Mucosa of descending colon (tissue), 3 donors: ENCODE measurements at places on chromosomes 5 and 9. TPM values are rescaled to one million over a fixed set of nuclear protein-coding genes. Genes with fewer than 3 reads are reported as not detected.

DNA sequence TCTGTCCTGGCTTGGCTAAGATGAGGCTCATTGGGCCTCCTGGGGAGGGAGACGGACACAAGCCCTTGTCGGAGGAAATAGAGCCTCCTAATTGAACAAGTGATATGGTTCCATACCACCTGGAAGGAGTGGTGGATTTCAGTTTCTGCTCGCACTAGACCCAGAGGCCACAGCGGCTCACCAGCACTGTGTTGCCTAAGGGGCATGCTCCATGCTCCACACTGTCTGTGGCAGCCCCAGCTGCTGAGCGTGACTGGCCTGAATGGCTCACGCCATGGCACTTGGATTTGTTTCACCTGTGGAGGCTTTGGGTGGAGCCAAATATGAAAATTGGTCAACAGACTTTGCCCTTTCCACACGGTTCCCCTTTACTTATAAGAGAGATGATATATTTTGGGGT lies 181.1 kb downstream of the HSPA4 start:
- DNase-seq = no peak

- DNase-seq = no peak
These were observed 794.2 kb upstream of the CDH10 start for GRCh38 chr5:25439025-25439424.

DNA sequence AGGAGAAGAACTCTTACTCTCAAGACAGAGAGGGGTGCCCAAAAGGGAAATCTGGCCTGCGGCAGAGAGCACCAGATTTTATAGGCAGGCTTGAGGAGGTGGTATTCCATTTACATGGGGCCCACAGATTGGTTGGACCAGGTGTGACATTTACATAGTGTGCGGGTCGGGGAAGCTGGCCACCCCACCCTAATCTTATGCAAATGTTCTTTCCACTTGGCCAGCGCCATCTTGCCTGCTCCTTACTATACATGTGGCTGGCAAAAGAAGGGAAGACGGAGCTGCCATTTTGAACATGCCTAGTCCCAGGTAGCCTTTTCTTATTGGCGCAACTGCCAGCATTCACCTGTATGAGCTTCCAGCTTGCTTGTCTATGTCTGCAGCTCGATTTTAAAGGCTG lies 34.8 kb downstream of the PLEKHG4B start:
- DNase-seq = no peak

Gene PDGFRB
- 13.9 TPM for total RNA-seq

DNA sequence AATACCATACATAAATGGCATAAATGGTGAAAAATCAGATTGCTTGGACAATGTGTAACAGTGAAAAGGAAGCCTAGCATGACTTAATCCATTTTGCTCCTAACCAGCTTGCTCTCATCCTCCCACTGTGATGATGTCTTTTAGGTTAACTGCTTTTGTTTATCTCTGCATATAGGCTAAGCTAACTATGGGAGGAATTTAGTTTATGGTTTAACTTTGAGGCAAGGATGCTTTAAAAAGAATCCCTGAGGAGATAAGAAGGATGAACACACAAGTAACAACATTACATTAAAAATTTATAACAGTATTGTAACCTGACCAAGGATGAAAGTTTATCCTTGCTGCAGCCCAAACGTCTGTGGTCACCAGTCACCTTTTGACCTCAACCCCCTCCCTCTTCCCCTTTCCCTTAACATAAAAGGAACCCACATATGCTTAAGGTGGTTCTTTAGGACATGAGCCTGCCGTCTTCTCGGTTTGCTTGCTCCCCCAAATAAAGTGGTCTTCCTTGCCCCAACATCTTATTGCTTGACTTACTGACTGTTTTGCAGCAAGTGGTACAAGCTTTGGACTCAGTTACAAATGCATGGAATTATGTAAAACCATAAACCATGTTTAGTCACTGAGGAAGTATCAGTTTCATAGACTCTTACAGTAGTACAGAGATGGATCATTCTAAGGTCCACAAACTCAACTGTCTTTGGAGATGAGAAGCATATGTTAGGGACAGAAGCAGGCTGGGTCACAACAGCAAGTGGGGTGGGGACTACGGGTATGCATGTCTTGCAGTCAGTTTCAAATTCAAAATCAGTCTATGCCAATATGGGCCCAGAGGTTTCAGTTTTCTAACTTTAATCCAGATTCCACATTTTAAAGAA lies 31.3 kb downstream of the AGXT2 start:
- no peak for DNase-seq

Gene CCIN
- total RNA-seq = 0.25 TPM

DNA sequence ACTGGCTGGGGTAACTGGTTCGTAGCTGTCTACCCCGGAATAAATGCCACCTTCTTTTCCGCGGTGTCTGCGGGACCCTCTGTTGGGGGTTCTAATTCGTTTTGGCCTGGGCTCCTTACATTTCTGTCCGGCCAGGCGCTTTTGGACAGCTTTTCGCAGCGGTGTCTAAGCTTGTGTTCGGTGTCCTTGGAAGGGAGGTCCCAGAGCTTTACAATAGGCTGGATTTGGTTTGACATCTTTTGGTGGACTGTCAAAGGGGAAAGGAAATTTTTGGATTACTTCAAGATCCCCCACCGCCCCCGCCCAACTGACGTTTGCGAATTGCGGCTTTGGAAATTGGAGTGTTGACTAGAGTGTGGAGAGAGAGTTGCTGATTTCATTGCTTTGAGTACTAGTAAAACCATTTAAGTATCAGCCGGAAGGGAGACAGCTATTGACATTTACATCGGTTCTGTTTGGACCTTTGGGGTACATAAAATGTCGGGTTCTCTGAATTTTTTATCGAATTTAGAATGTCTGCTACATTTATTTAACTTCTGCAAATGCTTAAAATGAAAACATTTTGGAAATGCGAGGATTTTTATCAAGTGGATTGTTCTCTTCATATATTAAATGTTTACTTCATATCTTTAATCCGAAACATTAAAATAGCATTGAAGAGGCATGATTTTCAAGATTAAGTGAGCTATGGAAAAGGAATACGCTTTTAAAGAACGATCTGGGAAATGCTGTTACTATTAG lies 4.7 kb upstream of the PURA start:
- DNase-seq = no peak

- DNase-seq = no peak
These were observed 182.3 kb upstream of the EFNA5 start for GRCh38 chr5:107853031-107853430.

- no peak for DNase-seq
These were observed 382.2 kb downstream of the LRRC70 start for GRCh38 chr5:62960781-62961180.

DNA sequence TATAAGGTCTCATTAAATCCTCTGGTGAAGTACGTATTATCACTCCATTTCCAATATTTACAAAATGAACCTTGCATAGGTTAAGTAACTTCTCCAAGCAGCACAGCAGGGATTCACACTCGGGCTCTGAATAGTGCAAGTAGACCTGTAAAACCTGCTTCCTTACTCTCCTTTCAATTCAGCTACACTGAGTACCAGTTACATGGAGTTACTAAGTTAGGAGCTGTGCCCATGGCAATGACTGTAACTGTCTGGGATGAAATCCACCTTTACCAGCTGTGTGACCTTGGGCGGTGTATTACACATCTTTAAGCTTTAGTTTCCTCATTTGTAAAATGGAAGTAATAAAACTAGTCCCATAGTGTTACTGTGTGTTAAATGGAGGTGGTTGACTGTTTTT lies 15.9 kb upstream of the MOB3B start:
- no peak for DNase-seq

Gene RBM27
- 14.2 TPM for total RNA-seq

DNA sequence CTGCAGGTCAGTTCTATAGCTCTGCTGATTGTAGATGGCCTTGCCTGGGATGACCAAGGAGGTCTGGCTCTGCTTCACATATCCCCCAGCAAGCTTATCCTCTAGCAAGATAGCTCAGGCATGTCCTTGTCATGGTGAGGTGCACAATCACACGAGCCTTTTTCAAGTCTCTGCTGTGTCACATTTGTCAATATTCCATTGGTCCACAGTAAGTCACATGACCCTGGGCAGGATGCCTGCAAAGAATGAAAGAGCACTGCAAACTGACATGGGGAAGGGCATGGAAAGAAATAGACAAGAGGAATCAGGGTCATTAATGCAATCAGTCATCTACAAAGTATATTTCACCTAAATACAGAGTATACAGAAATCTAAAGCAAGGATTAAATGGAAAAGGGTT lies 142.0 kb downstream of the RORB start:
- DNase-seq = no peak

Gene ZNF79
- 13.6 TPM for total RNA-seq

Gene PRKAA1
- total RNA-seq = 97.9 TPM

Gene LTC4S
- 3.0 TPM for total RNA-seq

DNA sequence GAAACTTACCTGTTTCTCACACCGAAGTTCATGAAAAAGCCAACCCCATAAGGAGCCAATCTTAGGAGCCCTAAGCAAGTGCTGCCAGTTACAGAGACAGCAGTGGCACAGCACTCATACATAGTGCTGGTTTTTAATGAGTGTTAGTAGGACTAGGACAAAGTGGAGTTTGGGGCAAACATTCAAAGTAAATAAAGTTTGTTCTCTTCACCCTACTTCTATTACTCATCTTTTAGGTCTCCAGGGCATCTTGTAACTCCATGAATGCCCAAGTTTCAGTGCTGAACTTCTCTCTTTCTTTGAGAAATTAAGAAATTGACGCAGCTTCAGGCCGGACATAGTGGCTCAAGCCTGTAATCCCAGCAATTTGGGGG lies 584.7 kb downstream of the EBF1 start:
- no peak for DNase-seq

Gene COL15A1
- 11.2 TPM for total RNA-seq

Gene CCDC107
- total RNA-seq = 55.8 TPM

DNA sequence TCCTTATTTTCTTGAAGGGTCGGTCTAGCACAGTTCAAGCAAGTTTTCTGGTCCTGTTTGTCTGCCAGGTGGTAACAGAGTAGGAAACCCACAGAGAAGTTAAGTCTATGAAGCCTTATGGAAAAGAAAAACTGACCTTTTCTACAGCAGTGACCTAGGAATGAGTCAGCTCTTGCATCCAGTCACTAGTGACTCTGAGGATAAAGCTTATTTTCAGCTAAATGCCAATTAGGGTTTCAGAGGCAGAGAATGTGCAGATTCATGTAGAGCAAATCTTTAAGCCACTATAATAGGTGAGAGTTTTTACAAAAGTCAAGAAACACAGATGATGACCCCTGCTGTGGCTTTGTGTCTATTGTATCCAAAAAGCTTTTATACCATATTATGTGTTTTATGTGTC lies 100.7 kb downstream of the CWC27 start:
- DNase-seq = no peak

DNA sequence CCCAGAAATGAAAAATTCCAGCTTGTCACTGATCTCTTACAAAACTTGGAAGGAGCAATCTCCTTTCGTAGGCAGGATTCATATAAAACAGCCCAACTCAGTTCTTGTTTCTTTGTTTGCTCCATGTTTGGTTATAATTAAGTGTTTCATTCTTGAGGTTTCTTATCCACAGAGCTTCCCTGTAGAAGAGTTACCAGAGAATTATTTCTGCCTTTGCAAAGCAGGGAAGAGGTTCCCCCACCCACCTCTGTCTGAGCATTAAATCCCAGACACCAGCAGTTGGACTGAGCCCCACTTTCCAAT lies 34.1 kb upstream of the RAI14 start:
- DNase-seq = no peak

Gene TMEM252
- total RNA-seq = not detected
